ENCODE measurements at places on chromosomes 5 and 9.

- no peak for DNase-seq
Measured at GRCh38 chr9:70392189-70392588, 22.3 kb downstream of the KLF9 start.

DNA sequence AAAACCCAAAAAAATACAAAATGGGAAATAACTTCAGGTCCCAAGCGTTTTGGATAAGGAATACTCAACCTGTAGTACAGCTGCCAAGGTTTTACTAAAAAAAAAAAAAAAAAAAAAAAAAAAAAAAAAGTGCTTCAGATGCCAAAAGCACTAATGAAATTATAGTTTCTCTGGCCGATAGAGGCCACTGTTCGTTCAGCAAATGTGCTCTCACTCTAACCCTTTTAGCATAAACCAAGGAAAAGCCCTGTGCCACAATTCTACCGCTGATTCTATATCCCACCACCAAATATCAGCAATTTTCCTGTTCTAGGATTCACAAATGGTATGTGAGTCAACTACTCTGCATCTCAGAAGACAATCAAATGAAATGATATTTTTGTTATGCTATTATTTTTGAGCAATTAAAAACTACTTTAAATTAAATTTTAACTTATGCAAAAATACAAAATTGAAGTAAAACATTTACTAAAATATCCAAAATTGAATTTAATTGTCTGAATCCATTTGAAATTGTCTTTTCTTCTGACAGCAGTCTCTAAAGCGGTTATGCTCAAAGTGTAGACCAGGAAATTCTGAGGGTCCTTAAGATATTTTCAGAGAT, 79.8 kb downstream of the RICTOR start:
- peak; percentile 78 for DNase-seq

- DNase-seq = peak; percentile 54
Measured at GRCh38 chr5:127838661-127839060, 135.5 kb downstream of the CCDC192 start.

DNA sequence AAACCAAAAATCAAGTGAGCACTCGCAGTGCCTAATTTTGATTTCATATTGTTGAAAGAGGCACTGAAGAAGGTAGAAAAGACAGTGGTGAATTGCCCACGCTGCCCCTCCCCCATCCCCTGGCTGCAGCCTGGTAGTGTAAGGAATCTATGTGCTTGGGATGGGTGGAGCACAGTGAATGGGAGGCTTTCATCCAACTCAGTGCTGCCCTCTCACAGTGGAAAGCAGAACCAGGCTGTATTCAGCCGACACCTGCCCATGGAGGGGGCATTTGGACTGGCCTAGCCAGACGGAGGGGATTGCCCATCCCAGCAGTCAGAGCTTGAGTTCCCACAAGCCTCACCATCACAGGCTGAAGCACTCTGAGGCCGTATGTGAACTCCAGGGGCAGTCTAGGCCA, 800.4 kb upstream of the DMAC1 start:
- DNase-seq = no peak

- no peak for DNase-seq
Measured at GRCh38 chr5:78019744-78020143, 243.6 kb upstream of the TBCA start.

- peak; percentile 5 for DNase-seq
Measured at GRCh38 chr5:19534751-19535150, 453.2 kb downstream of the CDH18 start.

DNA sequence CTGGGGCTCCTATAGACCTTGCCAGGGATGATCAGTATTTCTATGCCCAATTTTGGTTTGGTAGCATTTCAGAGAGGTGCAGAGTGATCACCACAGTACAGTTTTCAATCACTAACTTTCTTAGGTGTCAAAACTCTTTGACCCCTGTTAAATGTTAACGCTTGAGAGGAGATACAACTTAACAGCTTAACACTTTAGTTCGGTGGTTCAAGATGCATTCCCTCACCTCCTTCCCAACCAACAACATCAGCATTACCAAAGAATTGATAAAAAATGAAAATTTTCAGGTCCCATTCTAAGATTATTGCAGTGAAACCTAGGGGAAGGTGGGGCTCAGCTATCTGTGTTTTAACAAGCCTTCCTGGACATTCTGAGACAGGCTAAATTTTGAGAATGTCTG, 16.2 kb downstream of the ALDH1A1 start:
- no peak for DNase-seq

- DNase-seq = no peak
Measured at GRCh38 chr9:109475526-109475925, 22.6 kb downstream of the PTPN3 start.

GRCh38 chr5:31942546-31942945, 231.6 kb downstream of the GOLPH3 start:
- no peak for DNase-seq

GRCh38 chr9:104808035-104808614, 44.2 kb downstream of the NIPSNAP3B start:
- peak; percentile 65 for DNase-seq

GRCh38 chr5:67353500-67354450, 157.2 kb upstream of the CD180 start:
- DNase-seq = no peak

GRCh38 chr5:140468188-140468587, 66.6 kb downstream of the ANKHD1 start:
- no peak for DNase-seq

- peak; percentile 52 for DNase-seq
Measured at GRCh38 chr9:123544007-123544827, 188.2 kb downstream of the CRB2 start.

GRCh38 chr5:115530426-115530825, 14.1 kb downstream of the FEM1C start:
- no peak for DNase-seq

DNA sequence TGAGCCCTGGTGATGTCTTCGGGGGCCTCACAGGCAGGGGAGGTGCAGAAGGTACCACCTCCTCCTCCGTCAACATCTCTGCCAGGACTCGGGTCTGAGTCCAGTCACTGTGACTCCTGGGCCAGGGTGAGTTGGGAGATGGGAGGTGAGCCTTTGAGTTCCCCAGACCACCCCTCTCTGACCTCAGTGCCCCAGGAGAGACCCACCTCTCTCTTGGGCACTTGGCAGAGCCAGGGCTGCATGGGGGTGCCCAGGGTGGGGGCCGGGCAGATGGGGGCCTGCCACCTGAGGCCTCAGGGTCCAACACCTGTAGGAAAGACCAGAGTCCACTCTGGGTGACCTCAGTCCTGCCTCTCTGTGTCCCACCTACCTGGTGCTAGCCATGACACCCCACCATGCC, 6.8 kb downstream of the KIF12 start:
- no peak for DNase-seq

DNA sequence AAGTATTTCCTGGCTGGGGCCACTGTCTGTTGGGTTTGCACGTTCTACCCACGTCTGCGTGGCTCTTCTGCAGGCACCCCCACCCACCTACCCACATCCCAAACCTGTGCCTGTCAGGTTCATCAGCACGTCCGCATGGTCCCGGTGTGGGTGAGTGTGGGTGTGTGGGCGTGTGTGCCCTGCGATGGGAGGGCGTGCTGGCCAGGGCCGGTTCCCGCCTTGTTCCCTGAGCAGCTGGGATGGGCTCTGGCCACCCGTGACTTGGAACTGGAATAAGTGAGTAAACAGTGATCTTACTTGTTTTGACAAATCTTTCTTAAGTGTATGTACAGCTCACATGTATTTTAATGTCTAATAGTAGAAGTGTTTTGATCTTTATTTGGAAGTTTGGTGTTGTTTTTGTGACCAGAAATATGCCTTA, 20.4 kb downstream of the ERGIC1 start:
- no peak for DNase-seq

DNA sequence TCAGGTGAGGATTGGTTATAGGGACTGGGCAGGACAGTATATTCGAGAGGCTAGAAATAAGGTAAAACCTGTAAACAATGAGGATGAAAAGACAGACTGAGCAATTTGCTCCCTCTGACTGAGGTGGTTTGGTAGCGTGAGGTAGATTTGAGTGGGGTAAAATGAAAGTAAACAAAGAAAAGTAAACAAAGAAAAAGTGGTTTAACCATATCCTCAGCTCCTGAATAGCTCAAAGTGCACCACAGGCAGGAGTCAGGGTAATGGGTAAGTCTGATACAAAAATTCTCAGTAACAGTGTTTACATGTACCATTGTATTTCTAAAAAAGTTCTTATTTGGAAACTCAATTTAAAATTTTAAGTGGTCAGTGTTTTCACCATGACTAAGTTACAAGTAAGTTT, 203.1 kb upstream of the ARRDC3 start:
- no peak for DNase-seq

DNA sequence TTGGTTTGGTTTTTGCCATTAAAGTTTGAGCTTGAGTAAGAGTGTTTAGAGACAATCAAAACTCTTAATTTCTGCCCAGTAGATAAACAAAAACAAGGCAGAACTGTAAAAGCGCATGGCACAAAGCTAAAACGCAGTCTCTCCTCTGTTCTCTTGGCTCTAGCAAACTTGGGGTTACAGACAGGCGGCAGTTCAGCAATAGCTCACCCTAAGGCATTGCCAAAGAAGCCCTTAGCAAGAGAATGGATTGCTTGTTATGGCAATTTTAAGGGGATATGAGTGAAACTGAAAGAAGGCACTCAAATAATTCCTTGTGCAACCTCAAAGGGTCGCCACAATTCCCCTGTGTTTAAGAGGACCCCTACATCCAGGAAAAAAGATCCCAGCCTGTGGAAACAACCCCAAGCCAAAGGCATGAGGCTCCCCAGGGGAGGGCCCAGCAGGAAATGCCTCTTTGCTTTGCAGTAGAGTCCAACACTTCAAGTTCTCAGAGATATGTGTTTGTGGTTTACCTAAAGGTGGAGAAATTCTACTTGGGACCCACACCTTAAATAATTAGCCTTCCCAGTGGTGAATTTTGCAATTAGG, 317.0 kb upstream of the MPDZ start:
- DNase-seq = peak; percentile 28

- no peak for DNase-seq
Measured at GRCh38 chr5:4258170-4258569, 662.5 kb downstream of the IRX1 start.

DNA sequence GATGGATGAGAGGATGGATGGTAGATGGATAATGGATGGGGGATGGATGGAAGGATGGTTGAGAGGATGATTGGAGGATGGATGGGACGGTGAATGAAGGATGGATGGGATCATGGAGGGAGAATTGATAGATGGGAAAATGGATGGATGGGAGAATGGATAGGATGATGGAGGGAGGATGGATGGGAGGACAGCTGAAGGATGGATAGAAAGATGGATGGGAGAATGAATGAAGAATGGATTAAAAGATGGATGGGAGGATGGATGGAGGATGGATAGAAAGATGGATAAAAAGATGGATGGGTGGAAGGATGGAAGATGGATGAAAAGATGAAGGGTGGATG, 218.3 kb upstream of the IER5L start:
- DNase-seq = no peak

- DNase-seq = peak; percentile 43
Measured at GRCh38 chr5:36089989-36090388, 23.3 kb upstream of the UGT3A2 start.

- DNase-seq = no peak
Measured at GRCh38 chr9:100739208-100739607, 161.3 kb downstream of the CAVIN4 start.

- no peak for DNase-seq
Measured at GRCh38 chr9:127974001-127974768, 6.6 kb downstream of the EEIG1 start.

DNA sequence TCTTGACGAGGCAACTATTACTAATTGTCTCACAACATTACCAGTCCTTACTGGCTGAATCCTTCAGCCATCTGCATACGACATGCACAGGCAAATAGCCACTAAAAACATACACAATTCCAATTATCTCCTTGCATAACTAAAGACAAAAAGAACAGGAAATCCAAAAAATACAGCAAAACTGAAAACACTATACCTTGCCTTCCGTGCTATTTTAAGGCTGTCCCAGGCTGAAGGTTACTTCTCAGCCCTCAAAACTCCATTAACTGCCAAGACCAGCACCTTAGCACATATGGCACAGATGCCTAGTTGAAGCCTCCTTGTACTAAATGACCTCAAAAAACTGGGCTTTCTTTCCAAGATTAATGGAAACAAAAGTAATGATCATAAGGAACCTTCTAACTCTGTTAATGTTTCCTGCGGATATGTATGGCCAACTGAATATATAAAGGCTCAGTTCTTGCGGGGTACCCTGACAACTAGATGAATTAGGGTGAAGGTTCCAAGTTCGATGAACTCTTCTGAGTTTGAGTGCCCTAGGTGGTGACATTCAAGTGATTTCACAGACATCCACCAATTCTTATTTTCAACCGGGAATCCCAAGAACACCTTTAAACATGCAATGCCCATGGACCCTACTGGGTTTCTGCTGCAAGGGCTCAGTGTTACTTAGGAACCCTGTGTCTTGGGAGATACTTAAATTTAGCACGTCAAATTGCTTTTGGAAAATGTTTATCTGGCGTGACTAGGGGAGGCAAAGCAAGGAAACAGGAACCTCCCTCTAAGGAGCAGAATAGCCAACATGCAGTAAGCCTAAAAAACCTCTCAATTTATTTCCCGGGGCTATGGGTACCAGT, 455.3 kb downstream of the RAB3C start:
- no peak for DNase-seq

- no peak for DNase-seq
Measured at GRCh38 chr9:117466111-117466510, 51.3 kb upstream of the ASTN2 start.

- no peak for DNase-seq
Measured at GRCh38 chr5:150057996-150058395, 28.4 kb downstream of the CSF1R start.

GRCh38 chr5:102666164-102666946, 88.8 kb upstream of the PAM start:
- peak; percentile 27 for DNase-seq

DNA sequence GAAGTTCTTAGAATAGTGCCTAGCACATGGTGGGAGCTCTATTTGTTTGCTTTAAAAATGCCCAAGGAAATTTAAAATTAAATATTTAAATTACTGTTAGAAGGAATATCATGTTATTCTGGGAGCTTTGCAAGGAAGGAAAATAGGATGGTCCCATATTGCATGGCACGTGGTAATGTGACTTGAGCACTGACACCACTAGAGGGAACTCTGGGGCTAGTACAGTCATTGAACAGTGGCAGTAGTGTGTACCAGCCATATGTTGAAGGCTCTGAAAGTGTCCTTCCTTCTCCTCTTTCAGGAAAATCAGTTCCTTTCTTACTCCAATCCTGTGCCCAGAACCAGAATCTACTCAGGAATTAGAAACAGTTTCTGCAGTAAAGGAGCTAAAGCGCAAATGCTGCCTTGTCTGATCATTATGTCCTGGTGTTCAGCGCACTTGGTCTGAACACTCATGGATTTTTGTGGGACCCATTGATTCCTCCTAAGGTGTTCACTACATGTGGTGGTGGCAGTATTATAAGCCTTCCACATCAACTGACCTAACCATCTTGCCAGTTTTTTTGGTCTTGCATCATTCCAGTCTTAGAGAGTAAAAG, 54.1 kb downstream of the GDA start:
- DNase-seq = peak; percentile 38
